Stimulated activated CD8-positive, alpha-beta memory T cell treated with anti-CD3 and anti-CD28 coated beads, Interleukin-2, amount 100 ng/mL, for 1 hour (primary cell): ENCODE measurements at places on chromosomes 2 and 18.

- DNase-seq = no peak
Measured at GRCh38 chr18:58605027-58606020, 23.6 kb downstream of the ALPK2 start.

GRCh38 chr2:14513903-14514302, 118.6 kb upstream of the LRATD1 start:
- DNase-seq = no peak

- DNase-seq = no peak
Measured at GRCh38 chr2:31168291-31168690, 30.1 kb upstream of the GALNT14 start.

DNA sequence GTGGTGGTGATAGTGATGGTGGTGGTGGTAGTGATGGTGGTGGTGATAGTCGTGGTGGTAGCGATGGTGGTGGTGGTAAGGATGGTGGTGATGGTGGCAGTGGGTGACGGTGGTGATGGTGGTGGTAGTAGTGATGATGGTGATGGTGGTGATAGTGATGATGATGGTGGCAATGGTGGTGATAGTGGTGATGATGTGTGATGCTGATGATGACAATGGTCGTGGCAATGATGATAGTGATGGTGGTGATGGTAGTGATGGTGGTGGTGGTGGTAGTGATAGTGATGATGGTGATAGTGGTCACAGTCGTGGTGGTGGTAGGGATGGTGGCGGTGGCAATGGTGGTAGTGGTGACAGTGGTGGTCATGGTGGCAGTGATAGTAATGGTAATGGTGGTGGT, 243.9 kb upstream of the RAB6C start:
- DNase-seq = no peak

- DNase-seq = no peak
Measured at GRCh38 chr2:65957886-65958285, 477.0 kb upstream of the MEIS1 start.

DNA sequence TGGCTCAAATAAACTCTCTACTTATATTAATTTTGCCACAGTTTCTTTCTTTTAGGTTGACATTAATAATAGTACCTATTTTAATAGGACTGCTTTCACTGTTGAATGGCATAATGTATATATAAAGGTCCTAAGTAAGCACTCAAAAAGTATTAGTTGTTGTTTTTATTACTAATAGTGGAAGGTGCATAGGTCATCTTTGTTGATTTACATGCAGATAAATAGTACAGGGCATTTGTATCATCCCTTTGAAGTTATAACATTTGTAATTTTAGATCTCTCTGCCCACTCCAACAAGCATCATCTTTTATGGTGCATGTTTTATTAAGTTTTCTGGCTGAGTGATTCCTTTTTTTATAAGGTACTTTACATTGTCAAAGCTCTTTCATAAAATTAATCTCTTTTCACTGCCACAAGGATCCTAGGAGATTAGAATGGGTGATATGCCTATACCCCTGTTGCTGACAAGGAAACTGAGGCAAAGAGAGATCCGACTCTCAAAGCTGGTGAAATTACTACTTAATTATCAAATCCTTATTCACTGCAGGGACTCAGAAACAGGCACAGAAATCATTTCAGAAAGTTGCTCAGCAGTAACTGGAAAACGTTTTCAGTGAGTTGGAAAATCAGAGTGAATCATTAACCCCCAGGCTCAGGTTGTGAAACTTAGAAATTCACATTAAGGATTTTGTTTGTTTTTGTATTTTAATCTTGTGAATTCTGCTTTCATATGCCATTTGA, 299.6 kb downstream of the AGPS start:
- no peak for DNase-seq

- DNase-seq = no peak
Measured at GRCh38 chr2:64260817-64261216, 116.6 kb upstream of the PELI1 start.
